ENCODE measurements at places on chromosomes 3 and 15. TPM values are rescaled to one million over a fixed set of nuclear protein-coding genes. Genes with fewer than 3 reads are reported as not detected.
A peak's percentile ranks its signal among the peaks of the same experiment; 100 is the strongest.

GRCh38 chr3:16337856-16338540 lies 73.0 kb downstream of the OXNAD1 start:
- no peak for DNase-seq
- H3K27ac ChIP-seq, result no peak overlapping the region
- peaks cover 19% of the 10 kb centered on the region for H3K36me3 ChIP-seq

The CLRN1 gene
- not detected for total RNA-seq

GRCh38 chr15:35647303-35647702 lies 101.3 kb upstream of the DPH6 start:
- H3K27me3 ChIP-seq, result no peaks in the 10 kb centered on the region
- no peaks in the 10 kb centered on the region for H3K4me1 ChIP-seq
- no peak overlapping the region for H3K4me3 ChIP-seq

GRCh38 chr3:31918179-31919150 lies 62.6 kb downstream of the OSBPL10 start:
- H3K4me3 ChIP-seq, result peak overlapping the region; percentile 43
- peaks cover 55% of the 10 kb centered on the region for H3K4me1 ChIP-seq
- H3K27me3 ChIP-seq, result no peaks in the 10 kb centered on the region
- H3K36me3 ChIP-seq, result peaks cover 18% of the 10 kb centered on the region

GRCh38 chr15:66620341-66620740 lies 54.5 kb upstream of the LCTL start:
- H3K4me3 ChIP-seq, result no peak overlapping the region
- H3K27ac ChIP-seq, result no peak overlapping the region
- no peaks in the 10 kb centered on the region for H3K4me1 ChIP-seq
- no peaks in the 10 kb centered on the region for H3K36me3 ChIP-seq
- no peaks in the 10 kb centered on the region for H3K27me3 ChIP-seq
- DNase-seq, result no peak

- H3K27me3 ChIP-seq, result no peaks in the 10 kb centered on the region
- H3K4me3 ChIP-seq, result no peak overlapping the region
- no peaks in the 10 kb centered on the region for H3K36me3 ChIP-seq
Observed at GRCh38 chr3:7915356-7915755, 586.3 kb upstream of the LMCD1 start.

DNA sequence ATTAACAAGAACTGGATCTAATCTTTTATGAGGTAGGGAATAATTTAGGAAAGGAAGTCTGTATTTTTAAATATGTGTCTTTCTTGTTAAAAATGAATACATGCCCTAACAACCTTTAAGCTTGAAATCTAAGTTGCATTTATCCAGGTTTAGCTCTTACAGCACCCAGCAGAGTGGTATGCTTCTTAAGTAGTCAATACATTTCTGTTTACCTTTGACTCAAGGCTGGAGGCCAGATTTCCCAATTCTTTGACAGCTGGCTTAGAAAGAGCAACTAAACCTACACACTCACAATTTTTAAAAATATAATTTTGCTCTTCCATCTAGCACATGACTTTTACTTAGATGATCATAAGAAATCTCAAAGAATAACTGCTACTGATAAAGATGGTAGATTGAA lies 148.9 kb downstream of the DPH6 start:
- H3K4me3 ChIP-seq, result no peak overlapping the region
- no peaks in the 10 kb centered on the region for H3K27me3 ChIP-seq
- peaks cover 18% of the 10 kb centered on the region for H3K36me3 ChIP-seq
- H3K27ac ChIP-seq, result no peak overlapping the region
- no peaks in the 10 kb centered on the region for H3K4me1 ChIP-seq
